Retina (tissue), 1 donor: ENCODE measurements at places on chromosomes 2 and 18.
A peak's percentile ranks its signal among the peaks of the same experiment; 100 is the strongest.

- DNase-seq: peak; percentile 39
These were observed 1.5 kb downstream of the ACSL3 start for GRCh38 chr2:222862106-222862908.

DNA sequence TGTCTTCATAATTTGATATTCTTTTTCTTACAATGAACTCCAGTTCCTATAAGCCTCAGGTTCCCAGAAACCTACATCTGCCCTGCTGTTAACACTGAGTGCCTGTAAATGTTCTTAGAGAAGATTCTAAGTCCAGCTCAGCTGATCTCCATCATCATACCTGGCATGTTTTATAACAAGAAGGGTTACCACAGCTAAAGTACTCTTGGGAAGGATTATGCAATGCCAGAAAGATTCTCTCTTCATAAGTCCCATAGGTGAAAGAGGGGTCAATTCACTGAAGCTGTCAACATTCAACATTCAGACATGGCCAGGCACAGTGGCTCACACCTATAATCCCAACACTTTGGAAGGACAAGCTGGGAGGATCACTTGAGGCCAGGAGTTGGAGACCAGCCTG is 31.3 kb upstream of the PTPN4 start:
- no peak for DNase-seq

GRCh38 chr2:30115141-30115980 is 31.4 kb upstream of the YPEL5 start:
- DNase-seq: peak; percentile 68

DNA sequence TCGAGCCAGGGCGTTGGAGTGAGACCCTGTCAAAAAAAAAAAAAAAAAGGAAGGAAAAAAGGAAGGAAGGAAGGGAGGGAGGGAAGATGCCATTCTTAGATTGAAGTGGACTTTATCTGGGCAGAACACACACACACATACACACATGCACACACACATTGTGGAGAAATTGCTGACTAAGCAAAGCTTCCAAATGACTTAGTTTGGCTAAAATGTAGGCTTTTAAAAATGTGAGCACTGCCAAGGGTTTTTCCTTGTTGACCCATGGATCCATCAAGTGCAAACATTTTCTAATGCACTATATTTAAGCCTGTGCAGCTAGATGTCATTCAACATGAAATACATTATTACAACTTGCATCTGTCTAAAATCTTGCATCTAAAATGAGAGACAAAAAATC is 564 bp upstream of the TTR start:
- DNase-seq: no peak

DNA sequence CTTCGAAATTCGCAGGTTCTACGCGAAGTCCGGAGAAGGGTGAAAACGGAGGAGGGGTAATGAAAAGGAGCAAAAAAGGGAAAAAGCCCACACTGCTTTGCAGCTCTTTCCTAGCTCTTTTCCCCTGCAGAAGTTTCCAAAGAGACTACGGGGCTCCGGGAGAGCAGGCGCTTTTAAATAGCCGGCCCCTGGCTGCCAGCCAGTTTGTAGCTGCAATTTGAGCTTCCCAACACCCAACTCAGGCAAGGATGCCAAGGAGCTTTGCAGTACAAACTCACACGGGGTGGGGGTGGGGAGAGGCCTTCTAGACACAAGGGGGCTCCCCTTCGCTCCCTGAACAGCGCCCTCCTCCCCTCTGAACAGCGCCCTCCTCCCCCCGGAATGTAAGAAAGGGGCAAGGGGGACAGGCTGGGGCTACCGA is at the start of gene IGFBP5:
IGFBP5 (minus strand) TSS at position 149 of the 421 bp plus-strand sequence. CDS start 774 bp downstream, outside the sequence.
- peak; percentile 72 for DNase-seq
